Large intestine (tissue), 12 donors: ENCODE measurements at places on chromosomes 6 and 20. TPM values are rescaled to one million over a fixed set of nuclear protein-coding genes. Genes with fewer than 3 reads are reported as not detected.

SMOC2 gene
- polyA plus RNA-seq, result 15.9 TPM

- H3K27ac ChIP-seq, result no peak overlapping the region
- DNase-seq, result peak; percentile 60
- H3K36me3 ChIP-seq, result no peaks in the 10 kb centered on the region
- H3K4me3 ChIP-seq, result no peak overlapping the region
- peaks cover 15% of the 10 kb centered on the region for H3K4me1 ChIP-seq
Observed at GRCh38 chr6:4644996-4645395, 131.2 kb upstream of the CDYL start.

DNA sequence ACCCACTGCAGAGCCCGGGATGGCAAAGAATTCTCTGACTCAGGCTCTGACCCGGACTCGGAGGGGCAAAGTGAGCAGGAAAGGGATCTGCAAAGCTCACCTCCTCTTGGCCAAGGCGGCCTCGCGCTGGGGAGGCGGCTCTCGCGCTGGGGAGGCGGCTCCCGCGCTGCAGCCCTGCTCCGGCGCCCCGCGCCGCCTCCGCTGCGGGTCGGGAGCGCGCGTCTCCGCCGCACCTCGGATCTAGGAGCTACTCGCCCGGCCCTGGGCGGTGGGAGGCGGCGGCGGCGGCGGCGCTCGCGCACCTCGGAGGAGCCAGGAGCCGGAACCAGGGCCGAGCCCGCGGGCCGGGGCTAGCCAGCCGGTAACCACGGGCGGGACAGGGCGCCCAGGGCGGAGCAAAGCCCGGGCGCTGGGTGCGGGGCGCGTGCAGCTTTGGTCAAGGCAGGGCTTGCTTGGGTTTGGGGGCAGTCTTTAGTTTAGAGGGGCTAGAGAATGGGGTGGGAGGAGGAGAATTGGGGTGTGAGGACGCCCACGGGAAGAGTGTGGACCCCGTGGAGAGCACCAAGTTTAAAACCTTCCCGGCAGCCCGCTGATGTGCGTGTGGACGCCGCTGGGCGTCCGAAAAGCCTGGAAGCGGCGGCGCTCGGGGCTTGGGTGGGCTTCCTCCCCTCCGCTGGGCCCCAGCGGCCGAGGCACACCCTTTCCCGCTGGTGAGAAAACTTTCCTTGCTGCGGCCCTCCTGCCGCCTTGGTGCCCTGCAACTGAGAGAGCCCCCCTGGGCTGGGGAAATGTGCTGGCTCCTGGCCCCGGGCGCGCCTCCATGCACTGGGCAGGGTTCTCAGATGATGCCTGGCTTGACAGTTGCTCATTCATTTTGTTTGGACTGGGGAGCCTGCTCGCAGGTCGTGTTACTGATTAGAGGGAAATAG lies at the start of gene MRAP2:
MRAP2 (plus strand) TSS at position 250 of the 929 bp plus-strand sequence. CDS start 21,547 bp downstream, outside the sequence.
- peaks cover 12% of the 10 kb centered on the region for H3K27me3 ChIP-seq
- H3K4me3 ChIP-seq, result peak within 1 kb of the TSS; percentile 52
- no peaks in the 10 kb centered on the region for H3K36me3 ChIP-seq

- H3K36me3 ChIP-seq, result peaks cover 94% of the 10 kb centered on the region
- DNase-seq, result no peak
- H3K27me3 ChIP-seq, result no peaks in the 10 kb centered on the region
- no peaks in the 10 kb centered on the region for H3K4me1 ChIP-seq
Observed at GRCh38 chr20:41173791-41174341, 36.5 kb downstream of the PLCG1 start.

SPEF1 gene
- polyA plus RNA-seq, result 0.19 TPM

GRCh38 chr6:36822506-36823269 lies 16.6 kb downstream of the CPNE5 start:
- DNase-seq, result no peak
- no peaks in the 10 kb centered on the region for H3K36me3 ChIP-seq
- H3K4me3 ChIP-seq, result no peak overlapping the region
- no peak overlapping the region for H3K27ac ChIP-seq
- peaks cover 2% of the 10 kb centered on the region for H3K4me1 ChIP-seq
- no peaks in the 10 kb centered on the region for H3K27me3 ChIP-seq

RAET1L gene
- not detected for polyA plus RNA-seq

- DNase-seq, result no peak
- H3K27me3 ChIP-seq, result peaks cover 4% of the 10 kb centered on the region
Observed at GRCh38 chr6:36025932-36026327, 1.5 kb upstream of the SLC26A8 start.

ANKRD66 gene
- not detected for polyA plus RNA-seq

MRPL14 gene
- polyA plus RNA-seq, result 51.4 TPM

DNA sequence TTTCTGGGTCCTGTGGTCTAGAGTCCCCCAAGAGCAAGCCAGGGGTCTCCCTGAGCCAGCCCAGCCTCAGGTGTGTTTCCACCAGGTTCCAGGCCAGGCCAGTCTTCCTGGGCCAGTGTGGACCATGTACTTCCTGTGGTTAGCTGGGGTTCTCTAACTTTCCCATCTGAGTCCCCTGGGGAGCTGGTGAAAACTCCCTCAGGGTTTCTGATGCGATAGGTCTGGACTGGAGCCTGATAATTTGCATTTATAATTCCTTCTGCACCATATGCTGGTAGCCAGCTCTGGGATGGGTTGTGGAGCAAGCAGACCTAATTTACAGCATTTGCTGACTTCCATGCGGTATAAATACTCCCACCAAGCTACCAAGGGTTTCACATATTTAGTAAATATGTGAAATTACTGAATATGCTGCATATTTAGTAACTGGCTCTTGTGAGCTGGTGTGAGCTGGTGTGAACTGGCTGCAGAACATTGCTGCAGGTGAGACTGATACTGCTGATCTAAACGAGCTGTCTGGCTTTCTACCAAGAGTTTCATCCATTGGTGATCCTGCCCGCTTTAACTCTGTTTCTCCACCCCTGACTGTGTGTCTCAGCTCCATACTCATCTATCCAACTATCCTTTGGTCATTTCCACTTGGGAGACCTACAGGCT lies 62.6 kb downstream of the RIN2 start:
- H3K27ac ChIP-seq, result no peak overlapping the region
- H3K36me3 ChIP-seq, result peaks cover 3% of the 10 kb centered on the region
- H3K27me3 ChIP-seq, result no peaks in the 10 kb centered on the region
- H3K4me3 ChIP-seq, result no peak overlapping the region
- DNase-seq, result no peak

GRCh38 chr6:30325150-30325872 lies 1.4 kb upstream of the TRIM39 start:
- H3K27me3 ChIP-seq, result no peaks in the 10 kb centered on the region
- peak overlapping the region; percentile 85 for H3K4me3 ChIP-seq
- peaks cover 10% of the 10 kb centered on the region for H3K36me3 ChIP-seq

GRCh38 chr6:27617700-27618689 lies 145.1 kb upstream of the ZNF184 start:
- peak overlapping the region; percentile 25 for H3K4me3 ChIP-seq
- peaks cover 46% of the 10 kb centered on the region for H3K27me3 ChIP-seq
- no peak for DNase-seq

SNAP91 gene
- 4.9 TPM for polyA plus RNA-seq

DNA sequence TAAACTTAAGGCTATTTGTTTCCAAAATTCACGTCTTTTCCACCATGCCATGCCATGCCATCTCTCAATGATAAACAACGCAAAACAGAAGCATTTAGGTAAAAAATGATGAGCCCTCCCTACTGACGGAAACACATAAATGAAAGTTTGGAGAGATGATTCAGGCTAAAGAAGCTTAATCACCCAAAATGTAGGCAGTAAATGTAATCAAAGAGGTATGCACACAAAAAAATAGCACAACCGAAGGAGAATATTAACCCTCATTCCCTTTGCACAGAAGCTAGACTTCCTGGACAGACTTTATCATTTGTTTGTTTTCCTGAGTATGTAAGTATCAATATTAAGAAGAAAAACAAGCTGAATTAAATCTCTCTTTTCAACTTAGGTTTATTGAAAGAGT lies 28.8 kb downstream of the DCDC2 start:
- H3K4me1 ChIP-seq, result no peaks in the 10 kb centered on the region
- H3K4me3 ChIP-seq, result no peak overlapping the region
- DNase-seq, result no peak
- H3K36me3 ChIP-seq, result no peaks in the 10 kb centered on the region
- no peak overlapping the region for H3K27ac ChIP-seq

- no peak overlapping the region for H3K4me3 ChIP-seq
- DNase-seq, result no peak
- no peak overlapping the region for H3K27ac ChIP-seq
- no peaks in the 10 kb centered on the region for H3K36me3 ChIP-seq
- H3K27me3 ChIP-seq, result no peaks in the 10 kb centered on the region
Observed at GRCh38 chr6:142459271-142459670, 157.5 kb downstream of the ADGRG6 start.

- H3K27ac ChIP-seq, result no peak overlapping the region
- peaks cover 9% of the 10 kb centered on the region for H3K27me3 ChIP-seq
- no peak overlapping the region for H3K4me3 ChIP-seq
- peaks cover 5% of the 10 kb centered on the region for H3K4me1 ChIP-seq
Observed at GRCh38 chr20:62875419-62876361, 14.1 kb upstream of the TCFL5 start.

HEY2 gene
- 1.8 TPM for polyA plus RNA-seq

DNA sequence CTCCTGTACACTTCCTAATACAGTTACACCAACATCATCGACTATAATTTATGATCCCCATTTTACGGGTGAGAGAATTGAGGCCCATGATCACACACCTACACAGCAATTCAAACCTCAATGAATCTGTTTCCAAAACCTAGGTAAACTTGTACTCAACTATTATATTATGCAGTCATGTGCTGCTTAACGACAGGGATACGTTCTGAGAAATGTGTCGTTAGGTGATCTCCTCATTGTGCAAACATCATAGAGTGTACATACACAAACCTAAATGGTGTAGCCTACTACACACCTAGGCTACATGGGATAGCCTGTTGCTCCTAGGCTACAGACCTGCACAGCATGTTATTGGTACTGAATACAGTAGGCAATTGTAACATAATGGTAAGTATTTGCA lies 385.6 kb downstream of the ARHGAP18 start:
- no peak for DNase-seq
- no peak overlapping the region for H3K27ac ChIP-seq
- no peak overlapping the region for H3K4me3 ChIP-seq
- no peaks in the 10 kb centered on the region for H3K4me1 ChIP-seq
- no peaks in the 10 kb centered on the region for H3K36me3 ChIP-seq

SCUBE3 gene
- polyA plus RNA-seq, result 3.3 TPM

DNA sequence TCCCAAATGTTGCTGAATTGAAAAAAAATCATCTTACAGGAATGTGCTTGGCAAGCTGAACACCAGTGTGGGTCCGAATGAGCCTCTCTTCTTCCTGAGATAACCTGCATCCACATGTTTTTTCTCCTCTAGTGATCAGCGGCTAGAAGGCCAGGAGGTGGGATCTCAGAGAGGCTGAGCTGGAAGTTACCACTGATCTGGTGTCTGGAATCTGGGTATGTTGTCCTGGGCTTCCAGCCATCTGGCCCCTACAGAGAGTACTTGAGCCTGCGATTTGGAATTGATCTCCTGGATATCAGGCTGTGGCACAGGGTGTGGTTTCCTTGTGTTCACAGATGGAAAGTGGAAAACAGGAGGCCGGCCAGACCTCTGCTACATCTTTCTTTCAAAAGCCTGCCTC lies 35.9 kb downstream of the SULF2 start:
- H3K27me3 ChIP-seq, result no peaks in the 10 kb centered on the region
- DNase-seq, result no peak
- no peaks in the 10 kb centered on the region for H3K36me3 ChIP-seq
- H3K4me3 ChIP-seq, result no peak overlapping the region
- no peak overlapping the region for H3K27ac ChIP-seq

GRCh38 chr6:111739257-111739696 lies 133.6 kb upstream of the TRAF3IP2 start:
- no peaks in the 10 kb centered on the region for H3K27me3 ChIP-seq
- no peaks in the 10 kb centered on the region for H3K36me3 ChIP-seq
- no peaks in the 10 kb centered on the region for H3K4me1 ChIP-seq
- H3K4me3 ChIP-seq, result no peak overlapping the region
- H3K27ac ChIP-seq, result no peak overlapping the region

DNA sequence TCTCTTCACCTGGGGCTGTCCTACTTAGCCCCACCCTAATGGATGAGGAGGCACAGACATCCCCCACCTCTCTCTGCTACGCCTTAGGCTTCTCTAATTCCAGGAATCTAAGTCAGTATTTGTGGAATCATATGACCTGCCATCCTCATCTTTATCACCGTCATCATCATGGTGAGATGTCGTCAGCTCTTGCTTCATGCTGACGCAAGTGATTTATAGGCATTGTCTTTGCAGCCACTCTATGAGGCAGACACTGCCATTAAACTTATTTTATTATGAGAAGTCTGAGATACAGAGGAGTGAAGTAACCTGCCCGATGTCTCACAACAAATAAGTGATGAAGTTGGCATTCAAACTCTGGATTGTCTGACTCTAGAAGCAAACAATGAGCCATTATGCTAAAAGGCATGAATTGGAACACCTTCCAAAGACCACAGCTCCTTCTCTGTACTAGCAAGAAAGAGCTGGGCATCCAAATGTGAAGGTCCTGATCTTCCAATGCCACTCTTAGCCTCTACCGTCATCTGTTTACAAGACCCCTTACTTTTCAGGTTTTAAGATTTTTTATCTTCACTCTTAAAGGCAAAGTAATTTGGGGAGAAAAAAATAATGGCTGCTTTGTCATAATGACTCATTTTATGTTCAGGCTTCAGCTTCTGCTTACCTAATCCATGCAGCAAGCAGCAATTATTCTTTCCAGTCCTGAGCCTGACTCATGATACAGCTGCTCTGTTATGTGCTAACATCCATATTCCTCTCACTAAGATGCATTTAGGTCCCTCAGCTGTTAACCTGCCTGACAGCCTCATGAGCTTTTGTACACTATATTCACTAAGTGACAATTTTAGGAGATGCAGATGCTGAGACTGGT lies 113.7 kb upstream of the BCLAF1 start:
- DNase-seq, result peak; percentile 11
- H3K4me3 ChIP-seq, result no peak overlapping the region
- H3K36me3 ChIP-seq, result no peaks in the 10 kb centered on the region
- no peaks in the 10 kb centered on the region for H3K4me1 ChIP-seq
- H3K27me3 ChIP-seq, result no peaks in the 10 kb centered on the region

DNA sequence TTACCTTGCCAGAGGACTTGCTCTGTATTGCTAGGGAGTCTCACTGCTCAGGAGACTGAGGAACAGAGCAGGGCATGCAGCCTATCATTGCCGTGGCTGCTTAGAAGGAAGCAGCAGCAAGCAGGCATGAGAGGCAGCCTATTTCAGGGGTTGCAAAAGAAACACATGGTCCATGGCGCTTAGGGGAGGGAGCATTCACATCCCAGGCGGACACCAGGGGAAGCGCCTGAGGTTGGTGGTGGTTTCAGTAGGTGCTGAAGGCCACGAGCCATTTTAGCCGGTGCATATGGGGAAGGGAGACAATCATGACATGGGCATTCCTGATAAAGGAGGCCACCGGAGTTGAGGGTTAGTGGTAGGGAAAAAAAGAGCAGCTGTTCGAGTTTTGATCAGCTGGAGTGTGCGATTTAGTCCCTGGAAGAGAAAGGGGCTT lies 20.9 kb downstream of the FARS2 start:
- no peak overlapping the region for H3K27ac ChIP-seq
- no peak for DNase-seq
- no peak overlapping the region for H3K4me3 ChIP-seq
- no peaks in the 10 kb centered on the region for H3K36me3 ChIP-seq

SIGLEC1 gene
- 4.3 TPM for polyA plus RNA-seq

GRCh38 chr6:116954938-116955337 lies 77.9 kb downstream of the RFX6 start:
- H3K4me1 ChIP-seq, result peaks cover 8% of the 10 kb centered on the region
- no peak overlapping the region for H3K27ac ChIP-seq
- no peaks in the 10 kb centered on the region for H3K36me3 ChIP-seq
- H3K27me3 ChIP-seq, result no peaks in the 10 kb centered on the region
- peak; percentile 53 for DNase-seq
- H3K4me3 ChIP-seq, result peak overlapping the region; percentile 7

GRCh38 chr20:11261533-11262000 lies 587.8 kb upstream of the JAG1 start:
- H3K4me3 ChIP-seq, result no peak overlapping the region
- H3K4me1 ChIP-seq, result no peaks in the 10 kb centered on the region
- no peak for DNase-seq
- H3K36me3 ChIP-seq, result no peaks in the 10 kb centered on the region

HUS1B gene
- polyA plus RNA-seq, result 0.34 TPM
